SIG-M5 (cell line): ENCODE measurements at places on chromosomes 4 and X.

DNA sequence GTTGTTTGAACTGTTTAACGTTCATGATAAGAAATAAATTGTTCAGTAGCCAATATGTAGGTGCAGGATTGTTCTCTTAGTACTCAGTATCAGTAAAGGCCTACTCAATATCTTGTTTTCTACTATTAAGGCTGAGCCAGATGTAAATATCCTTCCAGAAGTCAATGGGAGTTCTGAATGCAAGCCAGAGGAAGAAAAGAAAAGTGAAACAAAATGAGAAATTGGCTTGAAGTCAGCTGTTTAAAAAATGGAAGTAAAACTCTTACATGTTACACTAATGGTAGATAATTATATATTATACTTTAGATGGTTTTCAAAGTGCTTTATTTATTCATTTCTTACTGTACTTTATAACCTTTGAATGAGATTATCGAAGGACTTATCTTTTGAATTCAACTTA, 1417.9 kb downstream of the ADGRL3 start:
- no peak for DNase-seq

- no peak for DNase-seq
Measured at GRCh38 chr4:130197946-130198345, 1102.0 kb downstream of the C4orf33 start.

DNA sequence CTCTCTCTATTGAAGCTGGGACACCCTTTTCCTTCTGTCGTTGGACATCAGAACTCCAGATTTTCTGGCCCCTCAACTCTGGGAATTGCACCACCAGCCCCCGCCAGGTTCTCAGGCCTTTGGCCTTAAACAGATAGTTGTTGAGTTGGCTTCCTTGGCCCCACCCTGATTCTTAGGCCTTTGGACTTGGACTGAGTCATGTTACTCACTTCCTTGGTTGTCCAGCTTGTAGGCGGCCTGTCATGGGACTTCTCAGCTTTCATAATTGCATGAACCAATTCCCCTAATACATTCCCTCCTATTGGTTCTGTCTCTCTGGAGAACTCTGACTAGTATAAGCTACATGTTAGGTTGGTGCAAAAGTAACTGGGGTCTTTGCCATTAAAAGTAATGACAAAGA, 195.7 kb downstream of the GPAT3 start:
- DNase-seq = no peak

- DNase-seq = no peak
Measured at GRCh38 chr4:140800666-140801065, 44.5 kb upstream of the TBC1D9 start.

GRCh38 chr4:88008743-88009171, 1.3 kb downstream of the PKD2 start:
- DNase-seq = no peak

DNA sequence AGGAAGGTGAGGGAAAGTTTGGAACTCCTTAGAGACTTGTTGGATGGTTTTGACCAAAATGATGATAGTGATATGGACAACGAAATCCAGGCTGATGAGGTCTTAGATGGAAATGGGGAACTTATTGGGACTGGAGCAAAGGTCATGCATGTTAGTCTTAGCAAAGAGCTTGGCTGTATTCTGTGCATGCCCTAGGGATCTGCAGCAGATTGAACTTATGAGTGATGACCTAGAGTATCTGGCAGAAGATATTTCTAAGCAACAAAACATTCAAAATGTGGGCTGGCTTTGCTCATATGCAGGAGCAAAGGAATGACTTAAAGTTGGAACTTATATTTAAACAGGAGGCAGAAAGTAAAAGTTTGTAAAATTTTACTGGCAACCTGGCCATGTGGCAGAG, 489.3 kb upstream of the DIPK2B start:
- DNase-seq = no peak

- DNase-seq = peak; percentile 11
Measured at GRCh38 chr4:139950568-139950967, 203.4 kb downstream of the MAML3 start.

- no peak for DNase-seq
Measured at GRCh38 chr4:76998251-76998901, 48.8 kb downstream of the SEPTIN11 start.

DNA sequence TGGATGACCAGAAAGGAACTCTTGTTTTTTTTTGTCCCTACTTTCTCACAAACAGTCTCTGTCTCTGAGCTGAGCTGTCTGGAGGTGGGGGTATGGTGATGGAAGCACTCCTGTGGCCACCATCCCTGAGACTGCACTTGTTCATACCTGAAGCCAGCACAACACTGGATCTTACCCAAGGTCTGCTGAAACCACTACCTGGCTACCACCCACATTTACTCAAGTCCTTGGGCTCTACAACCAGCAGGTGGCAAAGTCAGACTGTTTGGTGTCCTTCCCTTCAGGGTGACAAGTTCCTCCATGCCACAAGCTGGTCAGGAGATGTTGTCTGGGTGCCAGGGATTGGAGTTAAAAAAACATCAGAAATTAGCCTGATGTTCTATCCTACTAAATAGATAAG, 89.7 kb downstream of the NEXMIF start:
- no peak for DNase-seq

DNA sequence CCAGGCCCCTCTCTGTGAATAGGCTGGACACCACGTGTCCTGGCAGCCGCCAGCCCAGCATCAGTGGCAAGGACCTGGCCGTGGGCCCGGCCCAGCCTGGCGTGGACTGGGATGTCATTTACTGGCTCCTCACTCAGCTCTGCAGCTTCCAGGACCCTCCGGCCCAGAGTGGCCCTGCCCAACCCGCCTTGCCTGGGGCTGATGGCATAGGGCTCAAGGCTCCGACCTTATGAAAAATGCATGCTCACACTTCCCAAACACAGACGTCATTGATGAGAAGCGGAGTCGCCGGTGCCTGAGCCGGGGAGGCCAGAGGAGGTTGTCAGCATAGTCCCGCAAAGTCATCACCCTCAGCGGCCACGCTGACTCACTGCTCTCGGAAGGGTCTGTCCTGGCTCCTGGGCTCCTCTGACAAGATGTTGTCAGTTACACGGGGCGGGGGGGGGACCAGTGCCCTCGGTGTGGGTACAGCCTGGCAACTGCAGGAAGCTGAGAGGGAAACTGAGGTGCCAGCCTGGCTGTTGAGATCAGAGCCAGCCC, 14.3 kb downstream of the CFAP99 start:
- DNase-seq = no peak

GRCh38 chrX:72107320-72107719, 24.4 kb downstream of the RTL5 start:
- DNase-seq = no peak
